ENCODE measurements at places on chromosomes 3 and 15.

DNA sequence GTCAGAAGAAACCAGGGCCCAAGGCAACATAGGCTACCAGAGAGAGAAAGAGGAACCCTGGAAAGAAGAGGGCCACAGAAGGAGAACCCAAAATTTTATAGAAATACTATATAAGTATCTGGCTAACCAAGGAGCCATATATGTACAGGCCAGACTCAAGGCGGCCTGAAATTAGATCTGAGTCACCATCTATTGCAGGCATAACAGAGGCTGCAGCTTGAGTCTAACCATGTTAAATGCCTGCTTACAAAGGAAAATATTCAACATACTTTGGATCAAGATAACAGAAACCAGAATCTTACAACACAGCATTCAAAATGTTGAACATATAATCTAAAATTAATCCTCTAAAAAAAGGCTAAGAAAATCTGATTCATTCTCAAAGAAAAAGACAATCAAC is 23.1 kb downstream of the IGSF11 start:
- no peak for DNase-seq

DNA sequence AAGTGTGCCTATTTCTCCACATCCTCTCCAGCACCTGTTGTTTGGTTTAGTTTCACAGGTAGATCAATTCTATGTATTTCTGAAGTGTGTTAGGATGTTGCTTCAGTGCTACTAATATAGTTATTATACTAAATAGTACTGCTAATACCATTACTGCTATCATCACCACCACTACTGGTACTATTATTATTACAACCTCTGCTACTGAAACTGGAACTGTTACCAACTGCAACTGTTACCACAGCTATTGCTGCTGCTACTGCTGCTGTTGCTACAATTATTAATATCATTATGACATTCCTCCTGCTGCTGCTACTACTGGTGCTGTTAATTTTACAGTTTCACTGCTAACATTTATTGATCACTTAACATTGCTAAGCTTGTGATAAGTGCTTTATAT is 8.3 kb upstream of the LMOD3 start:
- DNase-seq = no peak

DNA sequence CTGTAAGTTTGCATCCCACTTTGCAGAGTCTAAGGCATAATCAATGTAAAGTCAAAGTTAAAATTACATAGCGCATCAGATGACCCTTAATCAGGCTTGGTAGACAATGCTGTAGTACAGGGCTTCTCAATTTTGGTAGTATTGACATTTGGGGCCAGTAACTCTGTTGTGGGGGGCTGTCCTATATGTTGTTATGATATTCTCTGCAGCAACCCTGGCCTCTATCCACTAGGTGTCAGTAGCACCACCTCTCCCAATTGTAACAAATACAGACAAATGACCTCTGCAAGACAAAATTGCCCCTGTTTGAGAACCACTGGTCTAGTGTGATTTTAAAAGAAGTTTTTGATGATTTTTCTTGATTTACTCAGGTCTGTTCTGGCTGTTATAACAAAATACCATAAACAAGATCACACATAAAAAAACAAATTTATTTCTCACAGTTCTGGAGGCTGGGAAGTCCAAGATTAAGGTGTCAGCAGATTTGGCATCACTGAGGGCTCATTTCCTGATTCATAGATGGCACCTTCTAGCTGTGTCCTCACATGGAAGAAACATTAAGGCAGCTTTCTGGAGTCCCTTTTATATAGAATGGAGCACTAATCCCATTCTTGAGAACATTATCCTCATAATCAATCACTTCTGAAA is 37.6 kb upstream of the SLC9A9 start:
- no peak for DNase-seq

DNA sequence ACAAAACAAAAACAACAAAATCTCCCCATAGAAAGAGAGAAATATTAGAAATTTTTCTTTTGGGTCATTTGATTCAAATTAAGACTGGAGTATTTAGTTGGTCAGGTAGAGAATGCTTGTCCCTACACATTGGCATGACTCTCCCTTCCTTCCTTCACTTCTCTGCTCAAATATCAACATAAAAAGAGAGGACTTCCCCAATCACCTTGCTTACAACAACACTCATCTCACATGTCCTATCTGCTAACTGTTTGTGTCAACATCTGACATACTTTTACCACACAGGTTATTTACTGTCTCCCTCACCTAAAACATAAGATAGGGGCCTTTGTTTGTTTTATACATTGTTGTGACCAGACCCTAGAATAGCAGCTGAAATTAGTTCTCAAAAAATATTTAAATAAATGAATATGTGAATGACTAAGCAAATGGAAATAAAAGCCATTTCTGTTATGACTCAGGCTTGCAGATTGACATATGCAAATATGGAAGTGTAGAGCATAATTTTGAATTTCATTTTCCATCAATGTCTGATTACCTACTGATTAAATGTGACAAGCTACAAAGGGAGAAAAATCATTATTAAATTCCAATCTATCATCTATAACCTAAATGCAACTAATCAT is 304.8 kb downstream of the CTNNB1 start:
- no peak for DNase-seq

DNA sequence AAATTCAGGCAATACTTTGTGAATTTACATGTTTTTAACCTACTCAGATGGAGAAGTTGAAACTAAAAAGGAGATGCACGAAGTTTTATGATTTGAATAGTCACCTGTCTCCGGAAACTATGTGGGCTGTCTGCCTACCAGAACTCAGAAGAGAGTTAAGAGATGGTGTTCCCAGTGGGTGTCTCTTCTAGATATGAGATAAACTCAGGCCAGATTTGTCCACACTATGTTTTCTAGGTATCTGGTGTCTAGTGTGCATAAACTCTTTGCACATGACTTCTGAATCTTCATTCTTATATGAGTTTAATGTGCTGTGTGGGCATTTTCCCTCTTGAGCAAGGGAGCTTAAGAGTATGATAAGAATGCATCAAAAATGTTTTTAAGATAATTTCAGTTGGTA is 222.8 kb downstream of the FOXP1 start:
- no peak for DNase-seq

DNA sequence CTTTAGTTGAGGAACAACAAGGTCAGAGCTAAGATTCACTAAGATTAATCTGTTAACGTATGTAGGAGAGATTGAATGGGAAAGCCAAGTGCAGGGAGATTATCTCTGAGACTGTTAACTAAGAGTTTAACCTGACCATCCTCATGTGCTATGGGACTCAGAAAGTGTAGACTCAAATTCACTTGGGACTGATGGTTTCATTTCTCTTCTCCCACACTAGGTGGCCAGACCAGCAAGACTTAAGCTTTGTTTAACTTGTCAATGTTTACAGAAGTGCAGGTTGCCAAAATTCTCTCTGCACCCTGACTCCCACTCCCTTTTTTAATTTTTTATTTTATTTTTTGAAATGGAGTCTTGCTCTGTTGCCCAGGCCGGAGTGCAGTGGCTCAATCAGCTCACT is 6.3 kb upstream of the HEXA start:
- DNase-seq = no peak
